HepG2 (cell line): ENCODE measurements at places on chromosomes 2 and 18. TPM values are rescaled to one million over a fixed set of nuclear protein-coding genes. Genes with fewer than 3 reads are reported as not detected.

DNA sequence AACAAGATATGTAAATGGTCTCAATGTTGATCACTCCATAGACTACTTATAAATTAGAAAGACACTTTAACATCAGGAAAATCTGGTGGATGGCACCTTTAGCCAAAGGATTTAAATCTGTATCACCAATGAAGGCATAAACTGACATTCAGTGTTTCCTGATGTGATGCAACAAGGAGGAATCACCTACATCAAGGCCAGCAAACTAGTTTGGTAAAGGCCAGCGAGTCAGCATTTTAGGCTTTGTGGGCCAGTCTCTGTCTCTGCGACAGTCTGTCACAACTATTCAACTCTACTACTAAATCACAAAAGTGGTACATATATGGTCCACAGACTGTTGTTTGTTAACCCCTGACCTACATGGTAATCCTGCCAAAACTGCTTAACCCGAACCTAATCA lies 33.3 kb downstream of the C2orf76 start:
- no peak for DNase-seq

DNA sequence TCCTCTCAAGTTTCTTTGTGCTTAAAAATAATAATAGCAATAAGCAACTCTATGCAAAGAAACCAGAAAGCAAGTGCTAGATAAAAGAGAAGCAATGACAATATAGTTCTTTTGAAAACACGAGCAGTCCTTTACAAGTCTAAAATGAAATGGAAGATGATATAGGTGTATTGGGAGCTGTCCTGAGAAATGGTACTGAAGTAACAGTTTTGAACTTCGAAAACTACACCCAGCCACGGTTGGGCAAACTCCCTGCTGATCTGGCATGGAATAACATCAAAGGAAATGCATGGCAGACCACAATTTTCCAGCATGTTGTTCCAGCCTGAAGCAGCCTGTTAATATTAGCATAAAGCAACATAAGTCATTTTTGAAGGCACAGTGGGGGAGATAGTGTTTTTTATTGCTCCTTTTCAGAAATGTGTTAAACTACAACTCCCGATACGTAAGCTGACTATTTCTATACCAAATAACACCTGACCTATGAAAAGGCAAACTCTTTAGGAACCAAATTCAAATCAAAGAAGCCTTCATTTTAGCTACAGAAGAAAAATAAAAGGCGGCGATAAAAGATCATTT lies 596.1 kb upstream of the KLHL29 start:
- no peak for DNase-seq

DNA sequence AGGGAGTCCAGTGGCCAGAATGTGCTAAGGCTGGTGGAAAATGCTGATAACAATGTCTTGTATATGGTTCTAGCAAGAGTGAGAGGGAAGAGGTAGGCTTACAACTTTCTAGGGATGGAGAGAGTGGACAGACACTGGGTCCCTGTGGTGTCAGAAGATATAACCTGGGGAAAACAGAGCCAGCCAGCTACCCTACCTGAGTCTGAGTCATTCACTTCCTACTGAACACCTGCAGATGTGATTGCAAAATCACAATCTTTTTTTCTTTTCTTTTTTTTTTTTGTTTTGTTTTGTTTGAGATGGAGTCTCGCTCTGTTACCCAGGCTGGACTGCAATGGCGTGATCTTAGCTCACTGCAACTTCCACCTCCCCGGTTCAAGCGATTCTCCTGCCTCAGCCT lies 7.3 kb downstream of the TET3 start:
- DNase-seq, result no peak

- no peak for DNase-seq
Measured at GRCh38 chr2:156826341-156826933, 390.3 kb downstream of the GPD2 start.

DNA sequence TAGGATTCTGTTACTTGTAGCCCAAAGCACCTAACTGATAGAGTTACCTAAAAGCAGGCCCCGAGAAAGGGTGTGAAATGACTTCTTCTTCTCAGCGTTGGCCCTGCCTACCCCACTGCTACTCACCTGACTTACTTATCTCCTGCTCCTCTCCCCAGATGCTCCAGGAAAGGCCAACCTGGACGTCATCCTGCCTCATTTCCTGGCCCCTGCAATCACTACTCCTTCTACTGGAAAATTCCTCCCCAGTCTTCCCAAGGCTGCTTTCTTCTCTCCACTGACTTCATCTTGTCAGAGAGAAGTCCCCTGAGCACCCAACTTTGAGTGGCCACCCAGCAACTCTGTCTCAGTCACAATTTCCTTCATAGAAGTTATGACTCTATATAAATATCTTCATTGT lies 63.4 kb upstream of the KLF7 start:
- no peak for DNase-seq

The CD226 gene
- total RNA-seq, result 0.15 and 0.77 TPM in 2 replicates

The AMER3 gene
- total RNA-seq, result not detected in 2 replicates
